GM20000 (cell line): ENCODE measurements at places on chromosomes 13 and 19.
A peak's percentile ranks its signal among the peaks of the same experiment; 100 is the strongest.

GRCh38 chr19:40219721-40220276, 1.6 kb upstream of the TTC9B start:
- DNase-seq = no peak

- DNase-seq = no peak
Measured at GRCh38 chr19:13066226-13066625, 36.4 kb downstream of the LYL1 start.

GRCh38 chr19:49361438-49362047, 673 bp downstream of the TEAD2 start:
- peak; percentile 47 for DNase-seq

- no peak for DNase-seq
Measured at GRCh38 chr13:62131604-62132003, 716.0 kb upstream of the PCDH20 start.

GRCh38 chr13:79081942-79082341, 324.1 kb downstream of the RBM26 start:
- no peak for DNase-seq

DNA sequence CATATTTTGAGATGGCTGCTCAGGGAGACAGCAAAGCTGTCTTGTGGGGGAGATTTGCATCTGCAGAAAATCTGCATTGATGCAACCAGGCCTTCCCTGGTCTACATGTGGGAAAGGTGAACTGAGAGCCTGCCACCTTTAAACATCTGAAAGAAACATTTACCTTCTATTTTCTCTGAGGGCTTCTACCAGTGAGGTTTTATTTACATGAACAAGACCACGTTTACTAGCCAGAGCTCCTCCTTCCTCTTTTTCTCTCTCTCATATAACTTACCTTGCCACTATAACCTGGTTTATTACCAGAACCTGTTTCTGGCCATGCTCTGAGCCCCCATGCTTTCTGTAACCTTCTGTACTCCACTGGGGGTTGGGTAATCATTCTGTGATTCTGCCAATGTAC, 14.4 kb upstream of the RUBCNL start:
- DNase-seq = no peak

DNA sequence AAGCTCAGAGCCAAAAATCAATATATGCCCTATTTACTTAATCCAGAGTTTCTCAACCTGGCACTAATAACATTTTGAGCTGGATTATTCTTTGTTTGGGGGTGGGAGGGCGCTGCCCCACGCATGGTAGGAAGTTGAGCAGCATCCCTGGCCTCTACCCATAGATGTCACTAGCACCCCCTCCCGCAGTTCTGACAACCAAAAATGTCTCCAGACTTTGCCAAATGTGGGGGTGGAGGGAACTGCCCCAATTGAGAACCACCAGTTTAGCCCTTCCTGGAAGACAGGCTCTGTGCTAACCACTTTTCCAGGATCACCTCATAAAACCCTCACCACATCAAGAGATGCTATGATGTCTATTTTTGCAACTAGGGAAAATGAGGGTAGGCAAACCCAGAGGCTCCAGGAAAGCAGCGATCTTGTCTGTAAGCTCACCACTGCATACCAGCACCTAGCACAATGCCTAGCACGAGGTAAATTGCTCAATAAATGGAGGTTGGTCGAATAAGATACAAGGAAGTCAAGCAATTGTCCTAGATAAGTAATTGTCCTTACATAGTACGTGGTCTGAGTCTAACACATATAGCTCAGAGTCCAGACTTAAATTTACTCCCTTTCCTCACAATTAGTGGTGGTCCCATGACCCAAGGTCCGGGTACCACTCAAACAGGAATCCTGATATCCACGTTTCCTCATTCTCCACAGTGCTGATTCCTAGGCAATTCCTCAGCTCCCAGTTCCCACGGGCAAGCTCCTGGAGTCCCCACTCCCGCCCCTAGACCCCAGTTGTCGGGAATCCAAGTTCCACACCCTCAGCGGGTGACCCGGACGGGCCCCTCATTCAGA, 892 bp downstream of the TRIR start:
- DNase-seq = peak; percentile 82

GRCh38 chr13:51148952-51149573, 38.0 kb upstream of the C13orf42 start:
- no peak for DNase-seq

DNA sequence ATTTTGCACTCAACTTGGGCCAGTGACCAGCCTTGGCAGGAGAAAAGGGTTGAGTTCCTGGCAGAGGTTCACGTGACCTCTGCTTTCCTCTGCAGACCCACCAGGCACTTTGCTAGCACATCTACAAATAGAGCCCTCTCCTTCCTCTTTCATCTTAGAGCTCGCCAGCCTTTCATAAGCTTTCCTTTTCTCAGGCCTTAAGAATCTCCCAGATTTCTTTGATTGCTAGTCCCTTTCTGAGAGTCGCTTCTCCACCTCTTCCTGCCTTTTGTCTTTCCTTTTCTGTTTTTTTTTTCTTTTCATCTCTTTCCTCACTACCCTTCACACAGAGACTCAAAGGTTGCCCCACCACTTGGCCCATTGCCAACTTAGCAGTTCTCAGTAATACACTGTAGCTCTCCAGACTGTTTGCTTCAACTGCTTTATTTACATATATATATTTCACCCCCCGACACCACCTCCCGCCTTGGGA, 375.7 kb upstream of the SPRY2 start:
- DNase-seq = no peak

- DNase-seq = no peak
Measured at GRCh38 chr19:11073568-11073967, 15.7 kb upstream of the LDLR start.

DNA sequence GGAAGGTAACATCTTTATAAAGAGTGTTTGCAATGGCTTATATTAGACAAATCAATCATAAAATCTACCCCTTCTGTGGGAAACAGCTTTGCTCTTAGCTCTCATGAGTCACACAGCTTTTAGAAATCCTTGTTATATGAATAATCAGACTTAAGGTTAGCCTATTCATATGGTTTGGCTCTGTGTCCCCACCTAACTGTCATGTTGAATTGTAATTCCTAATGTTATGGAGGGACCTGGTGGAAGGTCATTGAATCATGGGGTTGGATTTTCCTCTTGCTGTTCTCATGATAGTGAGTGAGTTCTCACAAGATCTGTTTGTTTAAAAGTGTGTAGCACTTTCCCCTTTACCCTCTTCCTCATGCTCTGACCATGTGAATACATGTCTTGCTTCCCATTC, 704.2 kb upstream of the KLHL1 start:
- DNase-seq = no peak

- DNase-seq = no peak
Measured at GRCh38 chr13:113879494-113880360, 15.9 kb upstream of the GAS6 start.

- no peak for DNase-seq
Measured at GRCh38 chr13:112753833-112754232, 64.0 kb downstream of the ATP11A start.

- peak; percentile 75 for DNase-seq
Measured at GRCh38 chr19:2255982-2256685, at the start of gene JSRP1. Gene JSRP1, minus strand, starts transcription at chr19:2256417. Its CDS starts 1,103 bp downstream, at chr19:2255314.

GRCh38 chr19:2462635-2463421, 6.1 kb upstream of the LMNB2 start:
- DNase-seq = no peak

DNA sequence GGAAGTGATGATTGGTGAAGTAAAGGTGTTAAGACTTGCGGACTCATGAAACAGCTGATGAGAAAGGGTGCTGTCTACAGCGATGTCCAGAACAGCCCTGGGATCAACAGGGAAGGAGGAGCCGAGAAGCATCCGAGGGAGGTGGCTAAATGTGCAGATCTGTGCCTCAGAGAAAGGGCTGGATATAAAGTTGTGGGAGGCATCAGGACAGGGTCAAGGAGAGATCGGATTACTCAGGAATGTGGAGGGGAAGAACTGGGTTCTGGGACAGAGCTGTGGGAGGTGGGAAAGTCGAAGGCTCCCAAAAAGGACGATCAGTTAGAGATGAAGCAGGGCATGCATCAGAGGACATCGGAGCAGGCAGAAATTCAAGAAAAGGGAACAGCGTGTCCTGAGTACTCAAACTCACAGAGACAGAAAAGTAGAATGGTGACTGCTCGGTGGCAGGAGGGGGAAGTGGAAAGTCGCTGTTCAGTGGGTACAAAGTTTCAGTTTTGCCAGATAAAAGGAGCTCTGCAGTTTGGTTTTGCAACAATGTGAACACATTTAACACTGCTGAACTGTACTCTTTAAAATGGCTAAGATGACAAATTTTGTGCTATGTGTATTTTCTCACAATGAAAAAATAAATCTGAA, 1.9 kb downstream of the SIGLEC14 start:
- DNase-seq = no peak

GRCh38 chr19:49614096-49614833, 23.3 kb downstream of the PRR12 start:
- no peak for DNase-seq

DNA sequence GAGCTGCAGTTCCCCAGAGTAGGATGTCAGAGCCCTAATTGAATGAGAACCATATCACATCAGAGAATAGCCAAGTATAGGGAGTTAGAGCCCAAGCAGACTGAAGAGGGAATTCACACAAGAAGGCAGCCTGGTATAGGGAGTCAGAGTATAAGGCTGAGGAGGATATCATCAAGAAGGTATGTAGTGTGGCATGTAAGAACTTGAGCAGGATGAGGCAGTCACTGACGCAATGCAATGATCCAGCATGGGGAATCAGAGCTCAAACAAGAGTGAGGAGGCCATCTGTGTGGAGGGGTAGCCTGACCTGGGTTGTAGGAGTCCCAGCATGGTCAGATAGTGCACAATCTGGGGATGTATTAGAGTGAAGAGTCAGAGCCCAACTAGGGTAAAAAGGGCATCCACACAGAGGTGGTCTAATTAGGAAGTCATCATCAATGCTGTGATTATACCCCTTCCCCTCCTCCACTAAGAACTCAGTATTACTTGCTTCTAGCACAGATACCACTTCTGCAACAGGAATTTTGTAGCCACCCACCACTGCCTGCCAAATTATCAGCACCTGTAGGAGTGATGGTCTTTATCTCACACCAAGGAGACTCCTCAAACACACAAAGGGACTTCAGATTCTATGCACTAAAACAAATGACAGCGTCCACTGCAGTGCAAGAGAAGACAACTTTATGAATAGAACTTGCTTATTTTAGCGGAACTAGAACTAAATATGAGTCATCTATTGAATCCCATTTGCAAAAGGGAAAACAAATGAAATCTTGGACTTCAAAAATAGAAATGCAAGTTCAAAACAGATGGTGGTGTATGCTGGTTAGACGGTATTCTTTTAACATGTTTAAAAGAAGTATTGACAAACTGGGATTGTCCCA, 107.2 kb downstream of the FNDC3A start:
- DNase-seq = peak; percentile 33

DNA sequence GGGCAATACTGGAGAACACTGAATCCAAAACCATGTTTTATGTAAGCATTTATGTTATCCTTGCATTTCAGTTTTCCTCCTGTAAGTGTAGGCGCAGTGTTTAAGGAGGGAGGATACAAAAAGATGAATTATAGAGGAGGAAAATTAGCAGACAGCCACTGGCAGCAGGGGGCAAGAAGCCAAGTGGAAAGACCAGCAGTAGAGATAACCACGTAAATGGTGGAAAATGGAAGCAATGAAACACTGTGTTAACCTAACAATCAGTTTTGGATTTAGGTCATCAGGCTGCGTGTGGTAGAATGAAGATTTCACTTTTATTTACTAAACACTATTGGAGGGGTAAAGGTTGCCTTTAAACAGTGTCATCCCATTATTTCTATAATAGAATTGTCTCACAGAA, 447.3 kb downstream of the GPC6 start:
- DNase-seq = no peak
